ENCODE measurements at places on chromosomes 1 and 21. TPM values are rescaled to one million over a fixed set of nuclear protein-coding genes. Genes with fewer than 3 reads are reported as not detected.

ELAVL4 gene
- not detected for total RNA-seq

DNA sequence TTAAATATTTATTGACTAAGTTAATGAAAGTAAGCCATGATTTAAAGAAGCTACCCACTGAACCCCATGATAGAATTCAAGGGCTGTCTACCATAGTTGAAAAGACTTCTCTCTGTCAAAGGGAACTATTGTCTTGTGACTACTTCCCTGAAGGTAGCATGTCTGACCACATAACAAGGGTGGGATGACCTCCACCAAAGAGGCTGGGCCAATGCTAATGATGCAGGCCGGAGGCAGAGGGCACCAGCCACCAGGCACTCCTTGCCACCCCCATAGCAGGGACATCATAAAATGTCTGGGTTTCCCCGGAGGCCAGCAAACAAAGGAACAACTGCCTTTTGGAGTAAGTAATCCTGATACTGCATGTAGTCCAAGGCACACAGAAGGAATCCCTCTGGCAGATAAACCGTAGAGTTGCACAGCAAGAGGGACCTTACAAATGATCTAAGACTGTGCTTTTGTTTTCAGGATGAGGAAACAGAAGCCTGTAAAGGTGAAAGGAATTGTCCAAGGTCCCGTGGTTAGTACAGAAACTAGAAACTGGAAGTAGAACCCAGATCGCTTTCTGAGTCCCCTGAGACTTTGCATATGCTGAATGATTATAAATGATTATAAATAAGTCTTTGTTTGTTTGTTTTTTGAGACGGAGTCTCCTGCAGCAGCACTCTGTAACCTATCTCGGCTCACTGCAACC lies 33.5 kb upstream of the ITPKB start:
- ATAC-seq = no peak

GRCh38 chr1:103788377-103788776 lies 38.7 kb downstream of the AMY1C start:
- no peak for ATAC-seq

GRCh38 chr1:96598416-96599168 lies 123.0 kb upstream of the PTBP2 start:
- ATAC-seq = peak; percentile 95

DNA sequence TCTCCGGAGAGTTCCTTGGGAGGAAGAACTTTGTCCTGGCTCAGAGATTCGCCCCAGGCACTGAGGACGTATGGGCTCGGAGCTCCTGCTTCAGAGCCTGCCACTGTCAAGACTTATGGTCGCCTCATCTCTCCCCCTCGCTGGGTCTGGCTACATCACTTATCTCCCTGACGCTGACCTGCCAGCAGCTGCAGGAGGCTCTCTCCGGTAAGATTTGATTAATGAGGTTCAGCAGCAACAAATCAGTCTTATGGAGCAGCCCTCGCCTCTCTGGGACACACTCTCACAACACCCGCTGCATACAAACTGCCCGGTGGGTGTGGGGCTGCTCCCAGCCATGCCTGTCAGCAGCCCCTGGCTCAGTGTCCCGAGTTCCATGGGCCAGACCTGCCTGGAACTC lies 297.8 kb downstream of the RRAGC start:
- ATAC-seq = peak; percentile 59

- ATAC-seq = no peak
These were observed 154.9 kb upstream of the GREM2 start for GRCh38 chr1:240766831-240767230.

DNA sequence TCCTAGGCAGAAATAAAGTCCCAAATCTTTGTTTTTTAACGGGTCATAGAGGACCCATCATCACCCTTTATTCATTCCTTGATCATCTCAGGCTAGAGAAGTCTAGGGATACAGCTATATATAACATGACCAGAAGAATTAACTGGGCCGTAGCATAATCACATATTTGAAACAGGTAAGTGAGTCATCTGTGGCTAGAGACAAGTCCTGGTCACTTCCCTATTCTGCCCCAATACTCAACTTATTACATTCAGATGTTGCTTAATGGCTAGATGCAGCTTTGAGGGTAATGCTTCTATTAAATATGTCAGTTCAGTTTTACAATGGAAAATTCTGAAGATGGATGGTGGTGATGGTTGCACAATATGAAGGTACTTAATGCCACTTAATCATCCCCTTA lies 47.0 kb downstream of the EXO1 start:
- no peak for ATAC-seq

DNA sequence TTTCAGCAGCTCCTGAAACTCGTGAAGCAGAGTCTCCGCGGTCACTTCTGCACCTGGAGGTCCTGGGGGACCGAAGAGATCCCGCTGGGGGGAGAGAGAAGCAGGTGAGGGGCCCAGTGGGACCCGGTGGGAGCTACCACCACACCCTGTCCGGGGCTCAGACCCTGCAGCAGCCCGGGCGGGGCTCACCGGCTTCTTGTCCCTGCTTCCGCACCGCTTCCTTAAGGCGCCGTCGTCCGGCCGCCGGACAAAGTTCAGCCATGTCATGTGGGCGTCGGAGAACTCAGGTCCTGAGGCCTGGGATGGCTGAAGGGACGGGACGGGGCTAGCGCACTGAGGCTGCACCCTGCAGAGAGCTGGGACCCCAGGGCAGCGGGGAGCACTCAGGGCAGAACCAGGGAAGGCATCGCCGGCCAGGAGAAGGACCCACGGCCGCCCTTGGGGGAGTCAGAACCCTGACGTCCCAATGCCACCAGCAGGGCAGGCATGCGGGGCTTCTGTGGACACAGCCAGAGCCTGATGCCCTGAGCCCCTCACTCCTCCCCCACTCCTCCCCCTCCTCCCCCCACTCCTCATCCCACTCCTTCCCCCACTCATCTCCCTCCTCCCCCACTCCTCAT lies 2.2 kb downstream of the C1QTNF12 start:
- ATAC-seq = peak; percentile 10

Data from motor neuron (in vitro differentiated cells).